ENCODE measurements at places on chromosomes 7 and 10. TPM values are rescaled to one million over a fixed set of nuclear protein-coding genes. Genes with fewer than 3 reads are reported as not detected.

The MPLKIP gene
- total RNA-seq = 38.0 TPM

The MCM10 gene
- total RNA-seq = 20.2 TPM

The NME8 gene
- total RNA-seq = 0.67 TPM

DNA sequence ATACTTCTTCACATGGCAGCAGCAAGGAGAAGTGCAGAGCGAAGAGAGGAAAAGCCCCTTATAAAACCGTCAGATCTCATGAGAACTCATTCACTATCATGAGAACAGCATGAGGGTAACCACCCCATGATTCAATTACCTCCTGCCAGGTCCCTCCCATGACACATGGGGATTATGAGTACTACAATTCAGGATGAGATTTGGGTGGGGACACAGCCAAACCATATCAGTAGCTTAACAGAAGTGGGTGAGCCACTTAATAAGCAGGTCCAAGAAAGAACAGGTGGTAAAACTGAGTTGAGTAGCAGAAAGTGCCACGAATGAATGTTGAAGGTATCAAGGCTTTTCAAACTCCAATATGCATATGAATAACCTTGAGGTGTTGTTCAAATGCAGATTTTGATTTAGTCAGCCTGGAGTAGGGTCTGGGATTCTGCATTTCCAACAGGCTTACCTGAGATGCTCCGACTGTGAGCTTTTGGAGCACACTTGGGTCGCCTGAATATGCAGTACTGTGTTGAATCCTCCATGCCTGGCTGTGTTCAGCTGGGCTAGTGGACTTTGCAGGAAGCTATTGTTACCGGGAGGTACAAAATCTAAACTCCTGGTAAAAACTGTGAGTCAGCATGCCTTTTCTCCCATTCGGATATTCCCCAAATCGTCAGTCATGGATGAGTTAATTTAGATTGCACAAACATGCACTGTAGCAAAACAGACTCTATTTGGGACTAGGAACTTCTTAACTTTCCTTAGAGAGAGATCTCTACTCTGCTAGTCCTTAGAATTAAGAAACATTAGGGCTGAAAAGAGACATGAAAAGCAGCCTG is 69.0 kb upstream of the PRKCQ start:
- H3K4me3 ChIP-seq = no peak overlapping the region
- H3K36me3 ChIP-seq = no peaks in the 10 kb centered on the region
- peaks cover 14% of the 10 kb centered on the region for H3K27me3 ChIP-seq
- no peak overlapping the region for H3K27ac ChIP-seq
- no peak for DNase-seq
